ENCODE measurements at places on chromosomes 1 and 21.

DNA sequence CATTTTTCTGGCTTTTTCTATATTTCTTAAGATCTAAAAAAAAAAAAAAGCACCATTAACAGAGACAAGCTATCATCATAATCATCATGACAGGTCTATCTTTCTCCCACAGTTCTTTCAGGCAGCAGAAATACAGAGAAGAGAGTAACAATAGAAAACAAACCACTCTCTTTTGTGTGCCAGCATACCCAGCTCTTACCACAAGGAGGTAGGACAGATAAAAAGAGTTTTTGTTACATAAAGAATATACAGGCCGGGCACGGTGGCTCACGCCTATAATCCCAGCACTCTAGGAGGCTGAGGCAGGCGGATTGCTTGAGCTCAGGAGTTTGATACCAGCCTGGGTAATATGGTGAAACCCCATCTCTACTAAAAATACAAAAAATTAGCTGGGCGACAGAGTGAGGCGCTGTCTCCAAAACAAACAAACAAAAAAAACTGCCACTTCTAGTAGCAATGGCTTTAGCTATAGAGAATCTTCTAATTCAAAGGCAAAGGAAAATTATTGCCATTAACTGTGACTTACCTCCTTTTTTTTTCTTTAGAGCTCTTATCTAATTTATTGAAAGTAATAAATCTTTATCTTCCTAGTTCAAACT, 39.7 kb downstream of the ANKRD13C start:
- no peak for DNase-seq

GRCh38 chr21:44926331-44927101, 5.8 kb upstream of the ITGB2 start:
- DNase-seq: no peak

GRCh38 chr1:56429288-56429687, 150.1 kb downstream of the PLPP3 start:
- DNase-seq: peak; percentile 46

DNA sequence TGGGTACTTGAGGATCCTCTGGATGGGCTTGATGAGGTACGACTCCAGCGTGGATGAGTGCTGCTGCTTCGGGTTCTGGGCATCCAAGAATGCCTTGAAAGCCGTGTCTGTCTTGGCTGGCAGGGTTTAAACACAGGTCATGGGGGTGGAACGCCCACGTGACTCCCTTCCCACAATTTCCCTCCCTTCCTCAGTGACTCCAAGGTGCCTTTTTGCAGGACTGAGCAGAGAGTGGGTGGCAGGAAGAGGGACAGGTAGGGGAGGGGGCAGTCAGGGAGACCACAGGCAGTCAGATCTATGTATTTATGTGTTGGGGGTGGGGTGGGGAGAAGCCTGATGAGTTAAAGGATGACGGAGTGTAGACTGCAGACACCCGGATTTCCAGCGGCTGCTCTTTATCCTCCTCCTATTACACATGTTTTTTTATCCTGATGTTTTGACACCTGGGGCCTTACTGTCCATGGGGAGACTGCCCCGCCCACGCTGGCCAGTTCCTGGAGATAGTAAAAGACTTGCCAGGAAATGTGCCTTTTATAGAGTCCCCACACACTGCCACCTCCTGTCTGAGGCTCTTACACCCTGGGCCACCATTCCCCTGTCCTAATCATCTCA, 103.2 kb upstream of the KRTAP19-8 start:
- no peak for DNase-seq

DNA sequence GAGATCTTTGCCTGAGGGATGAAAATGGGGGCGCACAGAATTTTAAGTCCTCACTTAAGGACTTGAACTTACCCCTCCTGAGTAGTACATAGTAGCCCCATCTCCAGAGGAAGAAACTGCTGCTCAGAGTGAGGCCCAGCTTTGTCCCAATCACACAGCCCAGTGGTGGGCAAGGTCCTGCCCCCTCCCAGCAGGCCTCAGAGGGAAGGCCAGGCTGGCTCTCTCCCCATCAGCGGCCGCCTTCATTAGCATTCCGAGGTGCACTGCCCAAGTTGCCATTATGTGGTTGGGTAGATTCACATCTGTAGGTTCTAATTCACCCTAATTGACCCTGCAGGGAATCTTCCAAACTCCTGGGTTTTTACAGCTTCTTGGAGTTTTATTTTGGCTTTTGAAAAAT, 59.1 kb downstream of the FOXO6 start:
- DNase-seq: no peak

- no peak for DNase-seq
These were observed 58.7 kb downstream of the KIAA0040 start for GRCh38 chr1:175133673-175134435.

- no peak for DNase-seq
These were observed 28.9 kb upstream of the ADAM30 start for GRCh38 chr1:119924948-119925898.

DNA sequence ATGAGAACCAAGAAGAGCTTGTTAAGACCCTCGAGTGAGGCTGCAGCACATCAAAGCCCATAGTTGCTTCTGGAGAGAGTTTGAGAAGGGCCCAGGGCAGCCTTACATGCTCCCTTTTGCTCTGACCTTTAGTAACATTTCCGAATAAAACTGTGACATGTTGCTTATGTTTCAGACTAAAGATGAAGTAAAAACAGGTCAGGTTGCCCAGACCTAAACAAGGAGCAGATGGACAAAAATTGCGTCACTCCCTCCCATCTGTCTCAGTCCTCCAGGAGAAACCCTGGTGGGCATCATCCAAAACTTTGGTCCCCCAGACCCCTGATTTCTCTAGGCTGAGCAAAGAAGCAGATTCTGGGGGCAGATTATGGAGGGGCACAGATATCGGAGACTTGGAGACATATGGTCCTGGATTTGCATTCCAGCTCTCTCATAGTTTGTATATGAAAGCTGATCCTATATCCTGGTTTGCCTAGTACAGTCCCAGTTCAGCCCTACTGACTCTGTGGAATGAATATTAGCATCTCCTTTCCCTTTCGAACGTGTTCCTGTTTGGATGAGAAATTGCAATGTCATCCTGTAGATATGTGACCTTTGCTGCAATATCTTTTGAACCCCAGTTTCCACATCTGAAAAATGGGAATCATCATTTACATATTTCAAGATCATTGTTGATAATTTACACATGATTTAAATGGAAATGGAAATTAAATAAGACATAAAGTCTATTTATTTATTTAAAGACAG, 304.9 kb upstream of the USP24 start:
- DNase-seq: no peak

DNA sequence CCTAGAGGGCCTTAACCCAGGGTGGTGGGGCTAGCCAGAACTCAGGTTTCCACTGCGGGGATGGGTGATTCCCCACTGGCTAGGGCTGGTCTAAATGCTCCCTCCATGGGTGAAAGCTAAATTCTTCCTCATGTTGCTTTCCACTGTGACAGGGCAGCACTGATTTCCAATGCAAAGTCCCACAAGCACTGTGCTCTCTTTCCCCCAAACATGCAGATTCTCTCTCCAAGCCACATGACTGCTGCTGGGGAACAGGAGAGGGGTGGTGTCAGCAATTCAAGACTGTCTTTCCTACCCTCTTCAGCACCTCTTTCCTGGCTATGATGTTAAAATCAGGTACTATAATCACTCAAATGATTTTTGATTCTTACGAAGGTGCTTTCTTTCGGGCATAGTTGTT, 215.5 kb downstream of the RWDD3 start:
- DNase-seq: no peak

GRCh38 chr21:30194701-30195299, 21.1 kb downstream of the CLDN8 start:
- DNase-seq: peak; percentile 42

GRCh38 chr21:36354918-36355680, 30.1 kb upstream of the CHAF1B start:
- no peak for DNase-seq

DNA sequence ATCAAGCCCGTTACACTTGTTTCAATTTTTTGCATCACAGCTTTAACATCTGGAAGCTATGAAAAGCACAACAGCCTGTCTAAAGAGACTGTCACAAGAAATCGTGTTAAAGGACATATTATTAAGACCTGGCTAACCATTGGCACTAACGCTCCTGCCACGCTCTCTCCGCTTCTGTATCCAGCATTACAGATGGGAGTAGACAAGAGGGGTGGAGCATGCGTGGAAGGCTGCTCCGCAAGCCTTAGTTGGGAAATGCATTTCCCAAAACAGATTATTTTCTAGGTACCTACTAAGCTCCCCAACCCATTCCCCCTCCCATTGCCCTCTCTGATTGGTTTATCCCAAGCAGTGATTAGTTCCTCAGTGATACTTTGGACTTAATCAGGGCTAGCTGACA, 72.4 kb downstream of the NTNG1 start:
- DNase-seq: no peak

DNA sequence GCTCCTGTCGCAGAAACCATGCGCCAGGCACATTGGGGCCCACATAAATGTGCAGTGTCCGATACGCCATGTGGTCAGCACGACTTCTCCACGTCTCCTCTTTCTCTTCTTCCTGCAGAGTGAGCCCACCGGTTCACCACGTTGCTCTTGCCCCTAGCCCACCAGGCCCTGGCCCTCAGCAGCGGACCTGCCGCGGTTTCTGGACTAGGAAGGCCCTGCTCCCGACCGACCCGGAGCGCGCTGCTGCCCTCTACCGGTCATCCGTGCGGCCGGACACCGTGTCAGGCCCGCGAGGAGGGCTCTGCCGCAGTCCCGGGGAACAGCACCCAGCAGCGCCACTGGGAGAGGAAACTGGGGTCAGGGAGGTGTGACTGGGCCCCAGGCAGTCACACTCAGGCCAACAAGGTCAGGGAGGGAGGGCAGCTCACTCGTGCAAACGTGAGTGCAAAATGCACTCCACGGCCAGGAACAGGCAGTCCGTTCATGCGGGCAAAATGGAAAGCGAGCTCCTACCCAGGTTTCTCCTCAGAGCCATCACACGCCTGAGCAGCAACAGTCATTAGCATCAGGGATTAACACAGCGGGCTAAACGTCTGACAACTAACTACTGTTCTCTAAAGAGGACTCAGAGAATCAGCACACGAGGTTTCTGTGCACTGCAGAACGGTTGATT, 13.7 kb downstream of the TLR5 start:
- DNase-seq: peak; percentile 74

GRCh38 chr1:168317309-168317708, 36.6 kb downstream of the TBX19 start:
- no peak for DNase-seq

DNA sequence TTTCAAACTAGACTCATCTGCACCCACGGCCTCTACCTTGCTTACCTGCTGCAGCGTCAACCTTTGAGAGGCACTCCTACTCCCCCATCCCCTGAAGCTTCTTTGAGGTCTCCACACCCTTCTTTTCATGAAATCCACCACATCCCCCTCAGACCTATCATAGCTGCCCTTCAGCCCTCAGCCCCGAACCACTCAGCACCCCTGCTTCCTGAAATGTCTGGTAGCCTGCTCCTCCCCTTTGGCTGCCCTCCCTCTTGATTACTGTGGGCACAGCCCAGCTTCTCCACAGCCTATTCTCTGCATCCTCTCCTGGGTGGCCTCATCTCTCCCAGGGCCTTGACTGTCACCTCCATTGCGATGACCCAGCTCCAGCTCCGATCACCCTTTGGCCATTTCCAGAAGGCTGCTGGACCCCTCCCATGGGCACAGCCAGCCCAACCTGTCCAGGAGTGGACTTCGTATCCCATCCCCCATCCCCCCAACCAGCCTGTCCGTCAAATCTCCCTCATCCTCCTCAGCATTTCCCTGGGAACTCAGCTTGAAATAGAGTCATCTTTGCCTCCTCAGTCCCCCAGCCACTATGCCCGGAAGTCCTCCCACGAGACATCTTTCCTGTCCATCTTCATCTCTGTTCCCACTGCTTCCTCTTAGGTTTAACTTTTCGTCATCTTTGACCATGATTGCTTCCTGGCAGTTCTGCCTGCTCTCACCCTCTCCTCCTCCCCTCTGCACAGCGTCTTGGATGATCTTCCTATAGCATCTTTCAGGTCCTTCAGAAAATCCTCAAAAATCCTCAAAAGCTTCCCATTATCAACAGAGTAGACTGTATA, 6.1 kb upstream of the ADORA1 start:
- peak; percentile 10 for DNase-seq

DNA sequence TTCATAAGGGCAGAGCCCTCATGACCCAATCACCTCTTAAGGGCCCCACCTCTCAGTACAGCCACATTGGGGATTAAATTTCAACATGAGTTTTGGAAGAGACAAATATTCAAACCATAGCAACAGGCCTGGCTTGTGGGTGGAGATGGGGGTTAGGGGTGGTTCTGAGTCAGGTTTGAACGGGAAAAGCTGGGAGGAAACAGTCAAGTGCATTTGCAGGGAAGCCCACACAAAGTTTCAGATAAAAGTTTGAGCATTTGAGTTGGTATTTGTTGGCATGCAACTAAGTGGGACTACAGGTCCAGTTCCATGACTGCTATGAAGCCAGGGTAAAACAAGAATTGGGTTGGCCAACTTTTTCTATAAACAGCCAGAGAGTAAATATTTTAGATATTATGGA, 21.0 kb upstream of the PADI2 start:
- no peak for DNase-seq

DNA sequence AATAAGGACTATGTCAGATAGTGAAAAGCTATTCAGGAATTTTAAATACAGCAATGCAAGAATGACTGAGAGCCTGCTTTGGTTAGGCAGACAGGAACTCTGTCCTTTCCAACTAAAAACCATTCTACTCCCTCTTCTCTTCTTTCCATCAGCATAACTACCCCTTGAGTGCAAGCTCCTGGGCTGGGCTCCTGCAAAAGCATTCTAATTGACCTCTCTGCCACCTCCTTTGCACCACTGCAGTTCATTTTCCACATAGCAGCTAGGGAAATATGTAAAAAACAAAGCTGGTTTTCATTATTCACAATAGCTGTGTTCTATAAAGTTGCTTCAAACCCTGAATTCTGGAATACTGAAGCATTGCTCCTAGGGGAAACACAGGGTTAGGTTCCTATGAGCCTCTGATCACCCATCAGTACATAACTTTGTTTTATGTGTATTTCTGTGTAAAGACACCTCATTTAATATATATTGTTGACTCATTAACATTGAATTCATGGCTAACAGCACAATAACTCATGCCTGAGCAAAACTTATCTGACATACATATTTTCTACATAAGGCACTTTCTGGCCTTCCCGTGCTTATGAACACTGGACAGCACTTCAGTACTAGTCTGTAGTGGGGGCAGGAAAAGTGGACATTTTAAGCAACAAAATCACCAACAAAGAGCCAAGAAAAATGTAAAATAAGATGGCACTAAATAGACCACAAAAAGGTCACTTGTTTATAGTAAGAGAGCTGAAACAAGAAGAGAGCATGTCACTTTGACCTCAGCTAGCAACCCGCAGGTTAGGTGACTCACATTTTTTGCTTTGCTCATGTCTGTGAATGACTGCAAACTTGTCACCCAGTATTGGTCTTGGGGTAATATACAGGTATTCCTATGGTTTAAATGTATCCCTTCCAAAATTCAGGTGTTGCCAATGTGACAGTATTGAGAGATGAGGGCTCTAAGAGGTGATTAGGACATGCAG, 57.9 kb upstream of the IRF2BP2 start:
- DNase-seq: no peak

Measured in D341Med (cell line).